ENCODE measurements at places on chromosomes 3 and 15.

GRCh38 chr3:10522646-10523303, 17.4 kb upstream of the ATP2B2 start:
- DNase-seq, result no peak

GRCh38 chr3:4768021-4768420, 211.2 kb upstream of the BHLHE40 start:
- DNase-seq, result no peak

DNA sequence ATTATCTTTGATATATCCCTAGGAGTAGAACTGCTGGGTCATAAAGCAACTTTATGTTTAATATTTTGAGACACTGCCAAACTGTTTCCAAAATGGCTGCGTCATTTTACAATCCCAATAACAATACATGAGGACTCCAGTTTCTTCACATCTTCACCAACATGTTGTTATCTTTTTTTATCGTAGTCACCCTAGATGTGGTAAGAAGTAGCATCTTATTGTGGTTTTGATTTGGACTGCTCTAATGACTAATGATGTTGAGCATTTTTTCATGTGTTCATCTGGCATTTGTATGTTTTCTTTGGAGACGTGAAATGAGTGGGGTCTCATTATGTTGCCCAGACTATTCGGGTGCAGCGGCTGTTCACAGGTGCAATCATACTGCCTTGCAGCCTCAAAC, 83.8 kb downstream of the MAP4 start:
- DNase-seq, result no peak

GRCh38 chr3:66050821-66051220, 12.1 kb upstream of the MAGI1 start:
- DNase-seq, result no peak

- no peak for DNase-seq
Observed at GRCh38 chr3:142889212-142890014, 530 bp upstream of the PCOLCE2 start.

GRCh38 chr3:46489875-46490274, 7.9 kb upstream of the RTP3 start:
- no peak for DNase-seq

- DNase-seq, result no peak
Observed at GRCh38 chr3:42308651-42309050, 42.7 kb upstream of the CCK start.

- no peak for DNase-seq
Observed at GRCh38 chr3:49781415-49782199, 4.7 kb downstream of the IP6K1 start.

DNA sequence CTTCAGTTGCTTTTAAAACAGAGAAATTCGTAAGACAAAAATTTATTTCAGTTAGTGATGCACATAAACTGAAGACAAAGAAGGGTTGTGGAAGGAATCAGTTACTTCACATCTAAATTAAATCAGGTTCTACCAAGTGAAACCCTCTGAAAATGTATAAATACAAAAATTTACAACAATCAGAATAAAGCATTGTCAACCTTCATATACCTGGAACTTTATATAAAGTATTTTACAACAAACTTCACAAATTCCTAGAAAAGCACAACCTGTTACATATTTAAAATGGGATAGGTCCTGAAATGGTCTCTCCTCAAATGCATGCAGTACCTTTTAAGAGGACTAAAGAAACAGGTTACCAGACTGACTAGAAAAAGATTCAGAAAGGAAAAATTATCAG, 26.9 kb downstream of the ATOSA start:
- no peak for DNase-seq

GRCh38 chr3:121274411-121274810, 271.4 kb downstream of the POLQ start:
- DNase-seq, result no peak

- no peak for DNase-seq
Observed at GRCh38 chr3:134355416-134355815, 18.8 kb downstream of the AMOTL2 start.

GRCh38 chr15:62498712-62499111, 333.6 kb upstream of the C2CD4B start:
- no peak for DNase-seq

DNA sequence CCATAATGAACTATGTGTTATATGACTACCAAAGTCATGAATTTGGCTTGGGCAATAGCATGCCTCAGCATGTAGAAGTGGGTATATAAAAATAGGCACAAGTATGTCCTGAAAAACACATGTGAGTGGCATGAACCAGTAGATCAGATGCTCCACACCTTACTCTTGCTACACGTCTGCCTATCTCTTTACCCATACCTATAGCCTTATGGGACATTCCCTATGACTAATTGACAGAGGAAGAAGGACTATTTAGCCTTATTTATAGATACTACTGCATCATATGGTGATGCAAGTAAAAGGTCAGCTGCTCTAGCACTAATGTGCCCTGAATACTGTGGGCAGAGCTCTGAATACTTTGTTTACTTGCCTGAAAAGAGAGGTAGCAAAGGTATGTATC, 81.0 kb upstream of the ZPLD1 start:
- no peak for DNase-seq

- no peak for DNase-seq
Observed at GRCh38 chr15:90884719-90885431, 571 bp downstream of the FES start.

DNA sequence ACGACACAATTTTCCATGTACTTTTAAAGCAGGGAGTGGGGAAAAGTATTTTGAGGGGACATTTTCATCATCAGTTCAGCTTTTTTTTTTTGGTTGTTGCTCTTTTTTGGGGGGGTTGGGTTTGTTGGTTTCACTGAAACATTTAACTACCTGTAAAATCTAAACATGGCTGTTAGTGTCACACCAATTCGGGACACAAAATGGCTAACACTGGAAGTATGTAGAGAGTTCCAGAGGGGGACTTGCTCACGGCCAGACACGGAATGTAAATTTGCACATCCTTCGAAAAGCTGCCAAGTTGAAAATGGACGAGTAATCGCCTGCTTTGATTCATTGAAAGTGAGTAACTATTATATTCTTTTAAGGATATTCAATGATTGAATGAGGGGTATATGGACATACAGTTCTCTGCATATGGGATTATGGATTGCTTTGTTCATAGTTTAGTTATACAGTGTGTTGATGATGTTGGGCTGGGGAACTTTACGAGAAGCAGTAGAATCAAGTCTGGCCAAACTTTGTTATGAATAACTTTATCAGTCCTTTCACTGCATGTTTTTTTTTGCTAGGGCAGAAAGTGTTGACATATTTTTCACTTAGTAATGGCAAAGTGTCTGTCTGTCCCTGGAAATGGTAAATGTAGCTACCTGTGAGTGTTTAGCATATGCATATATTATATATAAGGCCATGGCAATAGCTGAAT, 31.5 kb downstream of the MBNL1 start:
- no peak for DNase-seq

DNA sequence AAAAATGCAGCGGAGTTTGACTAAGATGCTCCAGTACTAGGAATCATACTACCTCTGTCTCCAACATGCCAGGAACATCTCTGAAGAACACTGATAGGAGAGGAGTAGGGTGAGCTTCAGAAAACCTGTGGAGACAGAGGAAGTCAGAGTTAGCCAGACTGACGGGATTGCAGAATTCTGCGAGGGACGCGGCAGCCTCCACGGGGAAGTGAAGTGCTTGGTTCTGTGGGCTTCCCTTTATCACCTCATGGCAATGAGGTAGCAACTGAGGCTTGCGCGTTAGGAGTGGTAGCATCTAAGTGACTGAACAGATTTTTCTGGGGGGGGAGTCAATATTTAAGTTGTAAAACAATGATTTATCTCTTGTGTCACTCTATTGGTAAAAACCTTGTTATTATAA, 226.3 kb downstream of the MCTP2 start:
- DNase-seq, result no peak

- DNase-seq, result no peak
Observed at GRCh38 chr15:69979783-69980182, 117.9 kb downstream of the TLE3 start.

DNA sequence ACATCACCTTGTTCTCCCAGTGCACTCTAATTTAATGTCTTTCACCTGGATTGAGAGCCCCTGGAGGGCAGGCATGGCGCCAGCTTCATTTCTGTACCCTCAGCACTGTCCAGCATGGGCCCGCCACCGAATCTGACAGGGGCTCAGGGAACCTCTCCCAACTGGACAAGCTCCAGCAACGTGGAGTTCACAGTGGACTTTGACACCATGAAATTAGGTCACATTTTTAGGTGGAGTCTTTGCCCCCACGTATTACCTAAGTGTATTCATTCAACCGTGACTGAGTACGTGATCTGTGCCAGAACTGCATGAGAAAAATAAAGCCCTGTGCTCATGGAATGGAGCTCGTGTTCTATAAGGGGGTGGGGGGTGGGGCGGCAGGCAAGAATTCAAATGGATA, 94.1 kb upstream of the ATP2B2 start:
- DNase-seq, result no peak
